ENCODE measurements at places on chromosomes 2 and 18.

DNA sequence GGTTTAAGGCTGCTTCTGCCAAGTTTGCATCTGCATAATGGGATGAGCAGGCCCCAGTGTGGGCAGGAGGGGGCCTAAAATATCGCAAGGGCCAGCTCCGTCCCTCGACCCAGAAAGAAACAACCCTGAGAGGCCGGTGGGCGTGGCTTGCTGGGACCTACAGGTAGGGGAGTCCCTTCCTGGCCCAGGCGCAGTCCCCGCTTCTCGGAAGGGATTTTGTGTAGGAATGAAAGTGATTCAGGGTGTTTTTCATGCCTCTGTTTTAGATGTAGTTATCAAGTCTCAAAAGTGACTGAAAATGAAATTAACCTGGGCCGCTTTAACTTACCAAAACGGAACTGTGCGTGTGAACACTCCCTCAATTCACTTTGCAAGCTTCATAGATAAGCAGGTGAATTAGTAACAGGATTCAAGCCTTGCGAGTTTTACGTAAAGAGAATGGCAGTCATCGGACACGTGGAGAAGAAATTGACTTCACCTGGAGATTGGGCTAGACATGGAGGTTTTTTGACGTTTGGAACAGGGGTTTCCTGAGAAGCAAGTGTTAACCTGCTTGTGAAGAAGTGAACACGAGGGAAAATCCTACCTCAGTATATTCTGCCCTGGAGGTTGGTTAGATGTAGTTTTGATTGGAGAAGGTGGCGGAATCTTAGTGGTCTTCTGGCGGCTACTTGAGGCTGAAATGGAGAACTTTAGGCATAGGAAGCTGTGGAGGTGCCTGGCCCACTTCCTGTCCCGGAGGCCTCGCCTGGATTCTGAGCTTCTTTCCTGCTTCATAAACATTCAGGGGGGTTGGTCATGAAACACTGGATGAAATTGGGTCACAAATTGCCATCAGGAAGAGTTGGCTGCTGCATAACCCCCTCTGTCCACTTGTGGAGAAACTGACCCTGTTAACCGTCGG lies 1.7 kb downstream of the NCK2 start:
- peak; percentile 79 for DNase-seq

GRCh38 chr18:75455249-75456198 lies 28.0 kb upstream of the SMIM21 start:
- DNase-seq = no peak

GRCh38 chr2:199356412-199356811 lies 101.3 kb downstream of the SATB2 start:
- DNase-seq = no peak

DNA sequence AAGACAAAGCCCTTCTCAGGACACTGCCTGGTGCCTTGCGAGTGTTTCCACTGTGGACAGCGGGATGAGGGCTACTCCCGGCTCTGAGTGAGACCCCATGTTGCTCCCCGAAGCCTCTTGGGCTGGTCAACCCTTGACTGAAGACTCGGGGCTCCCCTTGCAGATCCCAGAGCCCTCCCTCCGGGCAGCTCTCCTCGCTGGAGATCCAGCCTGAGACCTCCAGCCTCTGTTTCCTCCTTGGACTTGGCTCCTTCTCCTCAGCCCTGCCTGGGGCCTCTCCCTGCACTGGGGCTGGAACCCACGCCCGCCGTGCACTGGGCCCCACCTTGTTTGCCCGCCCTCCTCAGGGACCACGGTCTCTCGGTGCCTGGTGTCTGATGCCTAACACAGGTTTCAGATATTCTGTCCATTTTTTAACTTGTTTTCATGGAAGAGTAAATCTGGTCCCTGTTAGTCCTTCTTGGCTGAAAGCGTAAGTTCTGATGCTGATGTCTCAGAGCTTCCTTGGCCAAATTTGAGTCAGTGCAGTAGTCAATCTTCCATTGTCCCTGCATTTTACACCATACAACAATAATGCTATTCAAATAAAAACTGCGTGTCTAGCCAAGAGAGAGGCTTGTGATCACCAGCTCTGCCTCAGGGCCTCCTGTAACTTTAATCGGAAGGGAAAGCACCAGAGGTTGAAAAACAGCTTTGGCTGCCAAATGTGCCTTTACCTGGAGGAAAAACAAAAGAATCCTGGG lies 139.3 kb upstream of the CTDP1 start:
- no peak for DNase-seq

GRCh38 chr2:154408786-154409185 lies 289.7 kb upstream of the KCNJ3 start:
- DNase-seq = no peak

DNA sequence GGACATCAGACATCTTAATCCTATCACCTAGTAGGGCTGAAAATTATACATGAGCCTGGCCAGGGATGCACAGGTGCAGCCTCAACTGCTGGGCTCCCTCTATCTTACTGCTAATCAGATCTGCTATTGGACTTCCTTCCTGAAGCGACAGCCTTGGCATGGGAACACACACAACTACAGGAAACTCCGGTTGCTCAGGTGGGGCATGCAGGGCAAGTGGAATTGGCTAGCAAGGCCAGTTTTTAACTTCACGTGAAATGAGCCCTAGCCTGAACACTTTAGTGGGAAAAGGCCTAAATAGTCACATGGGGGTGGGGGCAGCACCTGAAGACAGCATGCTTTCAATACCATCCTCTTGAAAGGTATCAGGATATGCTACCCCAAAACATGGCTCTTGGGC lies 147.9 kb upstream of the NCKAP5 start:
- no peak for DNase-seq

GRCh38 chr18:79620576-79621165 lies 58.9 kb upstream of the CTDP1 start:
- no peak for DNase-seq

DNA sequence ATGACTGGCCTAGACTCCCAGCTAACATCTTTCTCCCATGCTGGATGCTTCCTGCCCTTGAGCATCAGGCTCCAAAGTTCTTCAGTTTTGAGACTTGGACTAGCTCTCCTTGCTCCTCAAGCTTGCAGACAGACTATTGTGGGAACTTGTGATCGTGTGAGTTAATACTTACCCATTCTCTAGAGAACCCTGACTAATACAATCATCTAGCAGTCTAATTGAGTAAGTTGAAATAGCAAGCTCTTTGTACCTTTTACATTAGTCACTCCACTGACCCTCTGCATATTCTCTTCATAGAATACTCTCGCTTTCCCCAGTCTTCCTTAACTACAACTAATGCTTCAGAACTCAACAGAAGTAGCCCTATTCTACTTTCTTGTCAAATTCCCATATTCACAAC lies 434.6 kb upstream of the NXPH2 start:
- no peak for DNase-seq

DNA sequence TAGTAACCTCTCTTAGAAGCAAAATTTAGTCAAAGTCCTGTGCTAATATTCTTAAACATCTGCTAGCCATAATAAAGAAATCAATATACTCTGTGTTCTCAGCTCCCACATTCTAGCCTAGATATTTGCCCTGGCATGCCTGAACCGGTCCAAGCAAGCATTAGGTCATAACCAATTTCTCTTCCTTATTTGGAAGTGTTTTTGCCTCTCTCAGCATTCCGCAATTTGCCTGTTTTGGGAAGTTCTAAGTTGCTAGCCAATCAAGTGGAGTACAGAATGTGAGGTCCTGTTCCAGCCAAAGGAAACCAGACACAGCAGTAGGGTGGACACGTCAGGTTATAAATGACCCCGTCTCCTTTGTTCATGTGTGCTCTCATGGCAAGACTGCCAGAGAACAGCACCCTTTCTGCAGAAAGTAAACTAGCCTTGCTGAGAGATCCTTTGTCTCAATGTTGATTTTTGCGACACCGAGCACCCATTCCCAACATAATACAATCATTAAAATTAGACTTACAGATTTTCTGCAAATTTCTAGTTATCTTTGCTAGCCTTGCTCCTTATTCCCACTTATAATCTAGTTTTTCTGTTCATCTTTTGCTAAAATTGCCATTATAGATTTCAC lies 13.0 kb upstream of the SULT1C4 start:
- DNase-seq = no peak

GRCh38 chr2:69645921-69646320 lies 2.4 kb upstream of the AAK1 start:
- DNase-seq = no peak

GRCh38 chr2:21407851-21408250 lies 284.1 kb downstream of the TDRD15 start:
- no peak for DNase-seq

GRCh38 chr18:26520974-26521373 lies 27.4 kb downstream of the KCTD1 start:
- DNase-seq = no peak

GRCh38 chr2:228798458-228799207 lies 472.5 kb downstream of the PID1 start:
- no peak for DNase-seq

- no peak for DNase-seq
Observed at GRCh38 chr2:146374505-146374904, 1470.3 kb upstream of the ACVR2A start.

- DNase-seq = no peak
Observed at GRCh38 chr2:241619597-241620418, 17.1 kb downstream of the THAP4 start.

DNA sequence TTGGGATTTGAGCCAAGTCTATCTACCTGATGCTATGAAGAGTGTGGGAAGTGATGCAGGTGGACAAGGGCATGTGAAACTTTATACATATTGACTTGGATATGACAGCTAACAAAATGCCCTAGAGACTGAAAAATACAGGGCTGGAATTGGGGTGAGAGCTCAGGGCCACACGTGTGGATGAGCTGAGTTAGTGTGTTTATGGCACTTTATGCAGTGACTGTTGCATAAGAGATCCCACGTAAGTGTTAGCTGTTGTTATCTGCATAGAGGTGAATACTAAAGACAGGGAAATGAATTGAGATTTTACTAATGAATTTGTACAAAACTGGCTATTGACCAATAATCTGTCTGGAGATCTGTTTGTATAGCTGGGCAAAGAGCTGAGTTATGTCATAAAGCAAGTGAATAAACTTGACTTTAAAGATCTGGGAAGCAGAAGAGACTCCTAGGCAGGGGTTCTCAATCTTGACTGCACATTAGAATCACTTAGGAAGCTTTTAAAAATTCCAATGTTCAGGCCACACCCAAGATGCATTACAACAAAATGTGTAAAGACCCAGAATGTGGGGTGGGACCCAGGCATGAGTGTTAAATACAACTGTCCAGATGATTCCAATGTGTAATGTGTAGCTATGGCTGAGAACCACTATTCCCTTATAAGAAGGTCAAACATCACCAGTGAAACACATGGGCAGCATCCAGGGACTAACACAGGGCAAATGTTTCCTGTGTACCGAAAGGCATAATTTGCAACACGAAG lies 74.2 kb upstream of the STK17B start:
- DNase-seq = no peak

DNA sequence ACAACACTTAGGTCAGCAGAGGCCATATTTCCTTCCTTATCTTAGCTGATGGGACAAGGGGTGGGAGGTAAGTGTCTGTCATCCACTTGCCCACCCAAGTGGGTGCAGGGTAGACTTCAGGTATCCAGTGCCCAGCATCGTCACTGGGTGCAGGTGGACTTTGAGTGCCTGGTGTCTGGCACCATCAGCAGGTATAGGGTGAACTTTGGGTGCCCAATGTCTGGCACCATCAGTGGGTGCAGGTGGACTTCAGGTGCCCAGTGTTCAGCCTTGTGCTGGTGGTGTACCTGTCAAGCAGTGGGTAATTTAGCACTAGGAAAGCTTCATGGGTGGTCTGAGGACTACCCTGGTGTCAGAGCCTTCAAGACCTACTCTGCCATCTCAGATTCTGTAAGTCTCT lies 175.6 kb downstream of the SEPTIN10 start:
- DNase-seq = peak; percentile 13

Data from RWPE2 (cell line).